ENCODE measurements at places on chromosomes 12 and 14.
A peak's percentile ranks its signal among the peaks of the same experiment; 100 is the strongest.

- DNase-seq = no peak
Measured at GRCh38 chr12:94714378-94715114, 64.2 kb upstream of the TMCC3 start.

DNA sequence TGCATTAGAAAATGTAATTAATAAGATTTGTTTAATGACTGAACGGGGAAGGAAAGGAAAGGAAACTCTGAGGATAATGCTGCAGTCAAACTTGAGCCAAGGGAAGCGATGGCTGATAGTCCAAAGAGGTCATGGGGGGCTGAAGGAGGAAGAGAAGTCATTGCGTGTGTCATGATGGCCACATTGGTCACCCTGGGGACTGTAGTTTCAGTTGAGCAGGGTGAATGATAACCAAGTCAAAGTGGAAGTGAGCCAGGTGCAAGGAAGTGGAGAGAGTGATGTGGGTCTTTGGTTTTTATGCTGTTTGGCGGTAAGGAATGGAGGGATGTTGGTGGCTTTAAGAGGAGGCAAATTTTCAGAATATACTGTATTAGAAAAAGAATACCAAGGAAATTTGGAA is 21.6 kb downstream of the C12orf75 start:
- peak; percentile 60 for DNase-seq

DNA sequence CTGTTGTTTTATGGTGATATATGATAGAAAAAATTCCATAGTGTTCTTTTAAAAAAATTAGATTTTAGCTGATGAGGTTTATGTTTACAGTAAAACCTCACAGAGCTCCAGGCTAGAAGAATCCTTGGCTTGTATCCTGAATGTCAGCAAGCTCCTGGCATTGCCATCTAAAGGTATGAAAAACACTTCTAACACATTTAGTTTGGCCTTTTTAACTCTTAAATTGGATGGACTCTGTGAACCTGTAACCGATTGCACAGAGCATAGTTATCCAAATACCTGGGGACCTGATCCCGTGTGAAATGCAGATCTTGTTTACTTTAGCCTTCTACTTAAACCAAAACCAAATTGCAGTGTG is 241.1 kb upstream of the DCN start:
- no peak for DNase-seq

DNA sequence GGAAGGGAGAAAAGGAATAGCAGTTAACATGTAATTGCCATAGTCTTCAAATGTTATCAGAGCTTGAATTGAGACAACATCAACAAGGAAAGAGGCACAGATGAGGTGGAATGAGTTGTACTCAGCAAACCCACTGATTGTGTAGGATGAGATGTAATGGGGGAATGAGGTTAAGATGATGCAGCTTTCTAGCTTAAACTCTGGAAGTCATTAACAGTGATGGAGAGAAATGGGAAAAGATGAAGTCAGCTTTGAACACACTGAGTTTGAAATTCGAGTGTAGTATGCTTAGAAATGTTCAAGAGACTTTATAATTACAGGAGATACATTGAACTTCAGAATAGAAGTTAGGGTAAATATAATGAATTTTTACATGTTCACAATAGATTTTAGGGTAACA is 106.9 kb downstream of the PRKD1 start:
- DNase-seq = no peak

DNA sequence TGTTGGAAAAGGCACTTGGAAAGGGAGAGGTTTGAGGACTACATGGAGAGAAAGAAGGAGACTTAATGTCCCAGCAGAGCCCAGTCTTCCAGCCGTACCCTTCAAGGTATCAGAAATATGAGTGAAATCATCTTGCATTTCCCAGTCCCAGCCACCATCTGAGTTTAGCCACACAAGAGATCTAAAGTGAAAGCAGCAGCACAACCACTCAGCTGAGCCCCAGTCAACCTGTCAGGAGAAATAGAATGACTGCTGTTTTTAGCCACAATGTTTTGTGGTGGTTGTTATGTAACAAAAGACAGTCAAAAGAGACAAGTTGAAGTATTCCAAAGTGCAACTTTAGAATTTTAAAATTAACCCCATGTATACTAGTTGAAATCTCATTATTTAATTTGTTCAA is 28.0 kb downstream of the DERA start:
- DNase-seq = no peak

DNA sequence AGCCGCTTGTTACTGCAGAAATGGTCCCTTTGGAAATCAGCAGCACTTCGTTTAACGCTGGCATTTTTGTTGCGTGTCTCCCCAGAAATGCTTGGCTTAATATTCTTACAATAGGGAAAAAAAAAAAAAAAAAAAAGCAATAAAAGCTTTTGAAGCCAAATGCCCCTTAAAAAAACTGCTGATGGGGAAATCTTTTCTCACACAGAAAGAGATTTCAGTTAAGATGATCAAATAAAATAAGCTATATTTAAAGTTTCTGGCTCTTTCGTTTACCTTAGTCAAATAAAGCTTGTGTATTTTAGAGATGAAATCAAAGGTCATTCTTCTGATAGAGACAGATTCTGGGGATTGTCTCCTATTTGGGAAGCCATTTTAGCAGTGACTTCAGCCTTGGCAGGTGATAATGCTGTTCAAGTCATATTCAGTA is 52.4 kb upstream of the FRS2 start:
- no peak for DNase-seq

DNA sequence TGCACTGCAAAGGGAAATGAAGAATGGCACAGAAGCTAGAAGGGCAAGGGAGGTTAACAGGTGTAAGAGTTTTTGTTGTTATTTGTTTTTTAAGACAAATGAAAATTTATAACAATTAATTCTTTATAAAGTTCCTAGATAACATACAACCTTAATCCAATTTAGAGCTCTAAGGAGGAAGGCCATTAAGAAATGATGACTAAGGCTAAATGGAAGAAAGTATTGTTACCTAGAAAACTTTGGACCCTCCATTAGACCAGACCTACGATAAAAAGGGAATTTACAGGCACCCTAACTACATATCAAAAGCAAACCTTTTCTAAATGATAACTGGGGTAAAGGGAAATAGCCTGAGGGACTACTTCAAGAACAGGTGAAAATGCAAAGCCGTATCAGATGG is 130.8 kb downstream of the PRKD1 start:
- DNase-seq = no peak

- DNase-seq = peak; percentile 81
Measured at GRCh38 chr12:6943722-6944380, at the start of the genes C12orf57 and RNU7-1. Gene C12orf57 (plus strand): TSS chr12:6944022. CDS start chr12:6944122, 100 bp downstream. Gene RNU7-1 (plus strand): TSS chr12:6943816.

DNA sequence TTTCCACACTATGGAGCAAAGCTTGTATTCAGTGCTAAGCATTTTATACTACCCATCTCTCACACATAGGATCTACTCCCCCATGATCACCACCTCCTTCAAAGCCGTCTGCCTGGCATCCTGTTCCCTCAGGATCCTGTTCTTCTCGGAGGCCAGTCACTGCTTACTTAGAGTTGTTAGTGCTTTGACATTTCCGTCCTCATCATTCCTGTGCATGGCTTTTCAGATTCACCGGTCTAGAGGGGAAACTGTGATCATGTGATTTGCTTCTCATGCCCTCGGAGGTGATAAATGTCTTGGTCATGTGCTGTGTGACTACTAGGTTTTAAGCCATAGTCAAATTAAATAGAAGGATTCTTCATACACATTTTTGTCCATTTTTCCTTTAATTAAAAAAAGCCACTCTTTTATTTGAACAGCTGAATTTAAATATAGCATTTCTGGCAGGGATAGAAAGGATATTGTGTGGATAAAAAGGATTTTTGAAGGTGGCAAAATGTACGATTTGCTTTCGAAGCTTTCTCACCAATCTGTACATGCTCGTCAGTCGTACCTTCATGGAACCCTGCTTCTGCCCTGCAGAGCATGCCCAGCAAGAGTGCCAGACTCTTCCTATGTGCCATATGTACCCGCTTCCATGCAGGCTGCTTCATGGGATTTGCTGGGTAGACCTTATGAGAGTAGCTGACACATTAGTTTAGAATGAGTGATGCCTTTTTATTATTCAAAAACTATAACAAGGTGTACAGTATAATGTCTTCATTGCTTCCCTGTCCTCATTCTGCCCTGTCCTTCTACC is 53.3 kb downstream of the BMAL2 start:
- no peak for DNase-seq

- DNase-seq = no peak
Measured at GRCh38 chr14:101820283-101820798, 58.8 kb downstream of the PPP2R5C start.

GRCh38 chr12:9096563-9097176 is 19.0 kb downstream of the A2M start:
- no peak for DNase-seq

- DNase-seq = no peak
Measured at GRCh38 chr14:32808644-32809043, 130.0 kb upstream of the NPAS3 start.

DNA sequence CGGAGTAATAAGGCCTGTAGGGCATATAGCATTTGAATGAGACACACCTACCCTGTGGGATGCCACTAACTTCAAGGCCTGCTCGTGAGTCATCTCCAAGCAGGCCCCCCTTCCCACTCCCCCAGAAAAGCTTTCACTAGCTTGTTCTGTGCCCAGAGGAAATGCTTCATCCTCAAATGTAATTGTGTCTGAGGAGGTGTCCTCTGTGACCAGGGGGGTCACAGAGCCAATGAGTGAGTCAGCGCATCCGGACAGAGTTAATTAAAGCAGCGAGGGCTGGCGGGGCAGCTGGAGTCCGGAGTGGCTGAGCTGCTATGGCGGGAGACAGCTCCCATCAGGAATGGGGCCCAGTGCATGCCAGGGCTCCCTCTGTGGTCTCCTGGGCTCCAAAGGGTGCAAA is 27.0 kb upstream of the ESRRB start:
- no peak for DNase-seq

- DNase-seq = peak; percentile 62
Measured at GRCh38 chr12:7142056-7142644, 12.0 kb downstream of the CLSTN3 start.

DNA sequence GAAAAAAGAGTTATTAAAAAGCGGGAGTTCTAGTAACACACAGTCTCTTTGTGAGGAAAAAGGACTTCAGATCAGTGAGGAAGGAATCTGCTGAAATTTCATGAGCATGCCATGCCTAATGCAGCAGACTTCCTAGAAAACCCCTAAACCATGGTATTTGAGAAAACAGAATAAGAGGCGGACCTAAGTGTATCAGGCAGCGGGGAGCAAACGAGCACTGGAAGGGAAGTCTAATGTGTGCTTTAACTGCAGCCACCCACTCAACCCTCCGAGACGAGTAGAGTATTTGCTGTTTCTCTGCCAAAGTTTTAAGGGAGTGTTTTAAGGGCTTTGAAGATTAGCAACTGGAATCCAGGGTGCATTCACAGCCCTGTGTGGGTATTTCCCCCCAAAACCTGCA is 36.5 kb downstream of the ACADS start:
- DNase-seq = no peak

DNA sequence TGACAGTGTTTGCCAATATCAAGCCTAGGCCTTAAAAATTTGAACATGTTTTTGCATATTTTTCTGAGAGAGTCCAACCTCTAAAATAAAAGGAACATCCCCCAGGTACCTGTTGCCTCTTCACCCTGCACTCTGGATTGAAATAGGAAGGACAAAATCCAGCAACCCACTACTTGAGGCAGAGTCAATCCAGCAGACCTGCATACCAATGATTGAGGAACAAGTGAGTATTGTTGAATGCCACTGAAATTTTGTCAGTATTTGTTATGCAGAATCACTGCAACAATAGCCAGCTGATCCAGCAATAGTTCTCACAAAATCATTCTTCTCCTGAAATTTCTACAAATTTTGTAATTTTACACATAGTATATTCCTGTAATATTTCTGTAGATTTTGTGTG is 460.6 kb upstream of the FOXG1 start:
- DNase-seq = no peak

DNA sequence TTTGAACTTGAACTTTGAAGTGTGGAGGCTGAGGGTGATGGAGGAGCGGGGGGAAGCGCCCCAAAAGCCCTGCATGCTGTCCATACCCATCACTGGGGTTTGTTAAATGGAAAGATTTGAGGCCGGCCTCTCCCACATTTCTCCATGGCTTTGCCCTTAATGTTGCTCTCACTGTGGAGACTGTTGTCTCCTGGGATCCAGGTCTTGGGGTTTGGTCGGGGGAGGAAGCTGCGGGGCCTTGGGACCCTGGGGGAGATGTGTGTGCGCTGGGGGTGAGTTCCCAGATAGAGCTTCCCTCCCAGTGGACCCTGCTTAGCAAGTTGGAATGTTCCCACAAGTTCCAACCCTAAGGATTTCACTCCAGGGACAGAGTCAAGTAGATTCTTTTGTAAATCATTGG is 28.0 kb upstream of the LRTM2 start:
- DNase-seq = peak; percentile 8

DNA sequence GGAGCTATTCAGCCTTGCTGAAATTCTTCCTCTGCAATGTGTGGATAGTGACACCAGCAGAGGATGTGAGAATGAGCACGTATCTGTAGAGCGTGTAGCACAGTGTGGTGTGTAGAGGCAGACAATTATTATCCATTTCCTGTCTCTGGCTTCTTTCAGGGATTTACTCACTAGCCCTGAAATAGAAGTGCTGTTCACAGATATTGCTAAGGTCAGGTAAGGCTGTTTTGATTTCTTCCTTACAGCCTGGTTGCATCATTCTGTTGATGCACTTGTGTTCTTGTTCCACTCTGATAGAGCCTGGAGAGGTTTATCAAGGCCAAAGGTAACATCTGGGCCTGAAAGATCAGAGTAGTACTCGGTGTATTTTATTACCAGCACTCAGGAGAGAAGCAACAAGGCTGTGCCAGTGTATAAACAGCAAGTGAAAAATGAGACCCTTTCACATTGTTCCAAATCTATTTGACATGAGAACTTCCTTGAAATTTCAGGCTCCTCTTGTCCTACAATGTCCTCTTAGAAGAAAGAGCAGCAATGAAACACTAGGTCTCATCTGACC is 16.7 kb downstream of the ARG2 start:
- DNase-seq = peak; percentile 32

GRCh38 chr14:65879248-65880009 is 466.9 kb downstream of the FUT8 start:
- no peak for DNase-seq

DNA sequence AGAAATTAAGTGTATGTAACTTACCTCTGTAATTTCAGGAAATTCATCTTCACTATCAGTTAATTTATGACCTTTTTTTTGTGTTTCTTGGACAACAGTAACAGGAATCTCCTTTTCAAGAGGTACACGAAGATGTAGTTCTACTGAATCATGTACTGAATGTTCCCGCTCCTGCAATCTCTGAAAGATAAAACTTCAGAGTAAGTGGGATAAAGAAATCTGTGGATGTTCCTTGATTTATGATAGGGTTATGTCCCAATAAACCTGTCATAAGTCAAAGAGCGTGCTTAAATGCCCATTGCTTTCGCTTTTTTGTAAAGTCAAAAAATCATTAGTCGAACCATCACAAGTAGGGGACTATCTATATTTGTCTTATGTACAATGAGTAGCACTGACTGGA is 40.8 kb downstream of the SENP1 start:
- DNase-seq = no peak

- no peak for DNase-seq
Measured at GRCh38 chr12:53599579-53599978, 26.6 kb downstream of the ATF7 start.

GRCh38 chr14:78259831-78260230 is 89.7 kb downstream of the NRXN3 start:
- DNase-seq = no peak

All from GM13976 (cell line).